Right renal cortex interstitium (tissue), 3 donors: ENCODE measurements at places on chromosomes 2 and 18. TPM values are rescaled to one million over a fixed set of nuclear protein-coding genes. Genes with fewer than 3 reads are reported as not detected.

DNA sequence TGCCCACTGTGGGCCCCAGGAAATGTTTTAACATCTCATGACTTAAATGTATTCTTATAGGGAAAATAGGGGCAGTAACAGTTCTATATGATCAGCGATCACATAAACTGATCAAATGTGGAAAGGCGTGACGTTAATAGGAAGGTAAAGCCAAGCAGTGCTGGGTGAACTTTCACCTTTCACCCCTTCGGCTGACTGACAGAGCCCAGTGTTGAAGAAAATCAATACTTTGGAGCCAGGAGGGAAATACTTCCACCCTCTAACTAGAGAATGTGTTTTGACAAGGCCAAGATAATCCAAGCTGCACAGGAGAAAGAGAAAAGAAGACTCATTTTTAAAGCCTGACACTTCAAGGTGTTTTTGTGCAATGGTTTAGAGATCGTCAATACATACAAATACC is 116.5 kb upstream of the BOD1L2 start:
- no peak for DNase-seq

GRCh38 chr18:62519684-62520083 is 3.1 kb upstream of the ZCCHC2 start:
- DNase-seq: no peak

DNA sequence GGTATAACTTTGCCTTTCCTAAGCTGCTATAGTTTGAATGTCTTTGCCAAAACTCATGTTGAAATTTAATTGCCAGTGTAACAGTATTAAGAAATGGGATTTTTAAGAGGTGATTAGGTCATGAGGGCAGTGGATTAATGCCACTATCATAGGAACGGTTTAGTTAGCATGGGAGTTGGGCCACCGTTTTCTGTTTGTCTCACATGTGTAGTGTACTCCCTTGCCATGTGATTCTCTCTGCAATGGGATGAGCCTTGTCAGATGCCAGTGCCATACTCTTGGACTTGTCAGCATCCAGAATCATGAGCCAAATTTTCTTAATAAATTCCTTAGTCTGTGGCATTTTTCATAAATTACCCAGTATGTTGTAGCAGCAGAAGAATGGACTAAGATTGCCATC is 388.9 kb upstream of the RGPD4 start:
- DNase-seq: no peak

DNA sequence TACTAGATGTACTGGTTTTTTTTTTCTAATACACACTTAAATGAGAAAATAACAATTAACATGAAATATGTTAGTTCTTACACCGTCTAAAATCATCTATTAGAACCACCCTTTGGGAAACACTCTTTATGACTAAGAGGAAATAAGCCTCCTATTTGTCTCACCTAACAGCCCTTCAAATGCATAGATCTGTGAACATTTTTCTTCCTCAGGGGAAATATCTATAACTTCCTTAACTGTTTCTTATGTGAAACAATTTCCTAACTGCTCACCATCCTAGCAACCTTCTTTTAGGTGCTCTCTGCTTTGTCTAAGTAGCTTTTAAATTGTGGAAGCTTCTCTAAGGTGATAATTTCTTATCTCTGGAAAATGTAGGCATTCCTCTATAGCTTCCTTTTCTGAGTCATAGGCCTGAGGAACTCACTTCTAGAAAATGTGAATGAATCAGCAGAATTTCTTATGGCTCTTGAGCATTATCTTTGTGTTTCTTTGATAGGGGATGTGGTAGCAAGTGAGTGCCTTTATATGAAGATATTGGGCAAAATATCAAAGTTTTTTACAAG is 56.1 kb downstream of the CNTNAP5 start:
- no peak for DNase-seq

Gene ZNF513
- polyA plus RNA-seq: 19.1 TPM

GRCh38 chr2:112273349-112273748 is 2.0 kb upstream of the ZC3H6 start:
- no peak for DNase-seq

DNA sequence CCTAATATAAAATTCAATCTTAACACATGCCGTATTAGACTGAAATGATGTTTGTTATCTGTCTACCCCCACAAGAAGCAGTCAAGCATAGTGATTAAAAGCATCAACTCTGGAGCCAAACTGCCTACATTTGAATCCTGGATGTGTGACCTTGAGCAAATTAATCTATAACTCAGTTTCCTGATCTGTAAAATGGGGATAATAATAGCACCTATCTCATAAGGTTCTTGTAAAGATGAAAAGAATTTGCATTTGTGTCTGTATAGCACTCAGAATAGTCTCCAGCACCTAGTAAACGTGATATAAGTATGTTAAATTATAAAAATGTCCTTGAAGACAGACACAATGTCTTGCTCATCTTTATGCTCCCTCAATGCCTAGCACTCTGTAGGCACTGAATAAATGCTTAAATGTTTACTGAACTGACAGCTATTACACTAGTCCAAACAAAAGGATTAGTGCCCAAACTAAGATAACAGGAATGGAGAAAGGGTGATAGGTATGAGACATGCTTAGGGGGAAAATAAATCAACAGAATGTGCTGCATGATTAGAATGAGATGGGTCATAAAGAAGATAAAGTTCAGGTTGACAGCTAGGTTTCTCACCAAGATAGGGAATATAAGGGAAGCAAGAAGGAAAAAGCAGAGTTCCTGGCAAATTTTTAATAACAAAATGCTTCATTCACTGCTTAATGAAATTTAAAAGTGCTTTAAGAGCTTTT is 180.6 kb downstream of the ATAD2B start:
- no peak for DNase-seq

GRCh38 chr2:107743274-107743673 is 83.4 kb upstream of the RGPD4 start:
- no peak for DNase-seq

GRCh38 chr18:30248056-30248455 is 794.5 kb downstream of the DSC3 start:
- no peak for DNase-seq

Gene TRAF3IP1
- polyA plus RNA-seq: 21.3 TPM

GRCh38 chr2:147211484-147211883 is 633.3 kb upstream of the ACVR2A start:
- no peak for DNase-seq

Gene ANKRD30B
- 0.12 TPM for polyA plus RNA-seq

Gene DSC2
- polyA plus RNA-seq: 47.2 TPM

Gene LRRTM1
- polyA plus RNA-seq: 28.7 TPM

Gene CRACDL
- 2.4 TPM for polyA plus RNA-seq

GRCh38 chr2:200348897-200349563 is 42.5 kb downstream of the SPATS2L start:
- DNase-seq: no peak

Gene RGPD3
- polyA plus RNA-seq: 0.43 TPM

- no peak for DNase-seq
Measured at GRCh38 chr2:176162911-176163671, 6.0 kb downstream of the HOXD3 start.

DNA sequence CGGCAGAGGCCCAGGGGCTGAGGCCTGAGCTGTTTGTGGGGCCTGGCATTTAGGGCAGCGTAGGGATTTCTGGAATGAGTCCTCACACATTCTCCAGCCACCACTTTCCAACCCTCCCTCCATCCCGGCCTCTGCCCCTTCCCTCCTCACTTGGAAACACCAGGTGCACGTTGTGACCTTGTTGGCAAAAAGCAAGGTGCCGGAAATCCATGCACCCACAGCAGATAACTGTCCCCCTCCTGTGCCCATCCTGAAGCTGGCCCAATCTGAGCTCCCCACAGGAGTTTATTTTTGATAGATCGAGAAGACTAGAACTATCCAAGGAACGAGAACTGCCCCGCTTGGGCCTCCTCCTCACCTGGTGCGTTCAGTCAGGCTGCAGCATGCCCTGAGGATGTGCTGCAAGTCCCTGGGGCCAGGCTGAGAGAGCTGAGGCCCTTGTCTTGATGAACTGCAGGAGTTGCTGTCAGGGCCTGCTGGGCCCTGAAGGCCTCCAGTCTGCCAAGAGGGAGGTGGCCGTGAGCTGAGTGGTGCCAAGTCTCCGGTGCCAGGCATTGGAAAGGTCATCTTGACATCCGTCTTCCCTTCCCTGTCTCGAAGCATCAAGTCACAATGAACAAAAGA is 55.8 kb downstream of the CTIF start:
- DNase-seq: no peak

- DNase-seq: no peak
Measured at GRCh38 chr2:111167863-111168162, 47.1 kb downstream of the BCL2L11 start.

GRCh38 chr2:217978536-217979150 is 24.2 kb downstream of the TNS1 start:
- no peak for DNase-seq

Gene POTEI
- 0.10 TPM for polyA plus RNA-seq

GRCh38 chr2:10369269-10370255 is 66.9 kb downstream of the HPCAL1 start:
- DNase-seq: no peak

DNA sequence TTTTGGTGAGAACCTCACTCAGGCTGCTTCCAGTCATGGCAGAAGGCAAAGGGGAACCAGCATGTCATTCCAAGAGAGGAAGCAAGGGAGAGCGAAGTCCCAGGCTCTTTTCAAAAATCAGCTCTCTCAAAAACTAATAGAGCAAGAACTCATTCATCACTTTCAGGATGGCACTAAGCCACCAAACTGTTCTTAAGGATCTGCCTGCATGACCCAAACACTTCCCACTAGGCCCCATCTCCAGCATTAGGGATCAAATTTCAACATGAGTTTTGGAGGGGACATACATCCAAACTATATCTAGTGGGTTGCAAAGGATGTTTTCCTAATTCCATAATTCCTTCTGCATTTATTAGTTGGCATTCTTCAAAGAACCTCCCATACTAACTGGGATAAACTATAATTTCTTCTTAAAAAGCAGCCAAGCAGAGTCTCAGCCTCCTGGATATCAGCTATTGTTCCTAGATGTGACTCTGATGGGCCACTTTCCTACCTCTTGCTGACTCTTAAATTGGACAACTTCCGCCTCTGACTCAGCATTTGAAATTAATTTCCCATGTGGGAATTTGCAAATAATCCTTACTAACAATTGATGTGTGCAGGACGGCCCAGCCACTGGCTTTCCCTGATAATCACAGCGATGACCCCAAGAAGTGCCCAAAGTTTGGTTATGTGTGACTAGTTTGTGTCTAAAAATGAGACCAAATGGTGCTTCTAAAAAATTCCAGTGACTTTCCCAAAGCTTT is 5.5 kb upstream of the REV1 start:
- no peak for DNase-seq

DNA sequence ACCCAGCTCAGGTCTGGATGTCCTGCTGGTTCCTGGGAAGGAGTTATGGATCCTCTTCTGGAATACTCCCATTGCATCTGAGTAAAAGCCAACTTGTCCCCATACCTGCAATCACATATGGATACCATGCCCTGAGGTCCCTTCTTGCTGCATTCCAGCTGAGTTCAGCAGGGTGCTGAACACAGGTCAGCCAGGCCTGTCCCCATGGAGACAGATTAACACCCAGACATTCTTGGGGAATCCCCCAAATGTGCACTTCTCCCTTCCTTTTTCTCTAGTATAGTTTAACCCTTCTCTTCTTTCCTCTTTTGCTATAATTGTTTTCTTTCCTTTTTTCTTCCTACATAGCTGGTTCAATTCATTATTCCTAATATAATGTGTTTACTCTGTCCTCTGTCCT is 799.6 kb upstream of the HS6ST1 start:
- no peak for DNase-seq

Gene DNAH7
- polyA plus RNA-seq: 9.5 TPM

DNA sequence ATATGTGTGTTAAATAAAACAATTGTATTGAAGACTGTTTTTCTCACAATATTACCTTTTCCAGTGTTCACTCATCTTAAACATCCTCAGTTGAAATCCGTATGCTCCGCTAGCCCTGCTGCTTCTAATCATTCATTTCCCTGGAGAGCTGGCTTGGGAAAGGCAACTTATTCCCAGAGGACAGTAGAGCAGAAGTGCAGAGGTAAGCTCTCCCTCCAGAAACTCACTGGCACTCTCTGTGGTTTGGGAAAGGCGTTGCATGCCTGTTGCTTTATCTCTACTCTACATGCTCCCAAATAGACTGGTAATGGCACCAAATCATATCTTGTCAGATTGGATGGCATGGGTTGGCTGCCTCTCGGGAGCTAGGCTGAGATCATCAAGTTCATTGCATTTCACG is 117.1 kb upstream of the BOD1L2 start:
- no peak for DNase-seq

GRCh38 chr2:217722883-217723472 is 279.8 kb downstream of the TNS1 start:
- DNase-seq: no peak

- DNase-seq: no peak
Measured at GRCh38 chr2:145411493-145411892, 891.6 kb upstream of the ZEB2 start.

- DNase-seq: peak; percentile 73
Measured at GRCh38 chr18:59070181-59070912, 69.3 kb upstream of the SEC11C start.

GRCh38 chr2:24926602-24927252 is 6.7 kb upstream of the ADCY3 start:
- DNase-seq: peak; percentile 16

Gene IL37
- polyA plus RNA-seq: not detected

DNA sequence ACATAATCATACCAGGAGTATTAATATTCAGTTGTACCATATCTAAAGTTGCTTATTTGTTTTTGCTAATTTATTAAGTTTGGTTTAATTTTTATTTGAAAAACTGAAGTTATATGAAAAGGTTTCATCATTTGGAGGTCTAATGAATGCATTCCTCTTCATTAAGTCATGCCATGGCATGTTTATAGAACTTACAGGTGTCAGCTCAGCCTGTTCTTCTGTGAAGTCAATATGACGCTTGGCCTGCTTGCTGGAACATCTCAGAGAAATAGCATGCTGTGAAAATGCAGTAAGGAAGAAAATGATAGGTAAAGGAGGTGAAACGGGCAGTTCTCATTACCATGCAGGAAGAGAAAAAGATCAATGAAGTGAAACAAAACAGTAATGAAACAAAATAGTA is 58.2 kb downstream of the RAPH1 start:
- no peak for DNase-seq

DNA sequence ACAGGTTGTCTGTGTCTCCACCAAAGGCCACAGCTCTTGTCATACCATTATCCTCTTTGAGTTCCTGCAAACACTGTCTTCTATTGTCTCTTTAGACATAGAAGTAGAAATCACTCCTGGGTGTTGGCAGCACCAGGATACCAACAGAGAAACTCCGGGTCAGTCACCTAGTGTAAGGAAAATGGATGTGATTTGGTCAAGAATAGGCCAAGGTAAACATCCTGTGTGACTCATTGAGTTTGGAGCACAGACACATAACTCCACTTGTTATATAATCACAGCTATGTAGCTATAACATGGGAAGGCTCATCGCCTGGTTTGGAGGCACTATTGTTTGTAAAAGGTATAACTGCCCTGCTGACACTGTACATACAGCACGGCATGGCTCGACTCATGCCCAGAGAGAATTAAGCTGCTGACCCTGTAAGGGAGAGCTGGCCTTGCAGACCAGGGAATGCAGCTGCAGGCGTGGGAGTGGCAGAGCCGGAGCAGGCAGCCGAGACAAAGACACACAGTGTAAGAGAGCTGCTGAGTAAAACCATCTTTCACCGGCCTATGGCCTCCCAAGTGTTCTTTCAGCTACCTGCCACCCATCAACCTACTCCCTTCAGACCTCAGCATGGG is 3.4 kb upstream of the TXNL1 start:
- DNase-seq: no peak
